ENCODE measurements at places on chromosomes 2 and 18. TPM values are rescaled to one million over a fixed set of nuclear protein-coding genes. Genes with fewer than 3 reads are reported as not detected.

The CIDEA gene
- total RNA-seq: not detected

- no peak for DNase-seq
These were observed 78.6 kb downstream of the ASB1 start for GRCh38 chr2:238505119-238505891.

The TLX2 gene
- total RNA-seq: not detected

GRCh38 chr2:20693317-20693716 lies 26.4 kb downstream of the GDF7 start:
- DNase-seq: no peak

GRCh38 chr18:74264303-74265020 lies 27.3 kb downstream of the CYB5A start:
- no peak for DNase-seq

- no peak for DNase-seq
These were observed 211.8 kb downstream of the FAM210A start for GRCh38 chr18:13514558-13514957.

- peak; percentile 44 for DNase-seq
These were observed 157 bp downstream of the PTGR3 start for GRCh38 chr18:75208836-75209128.

- DNase-seq: no peak
These were observed 5.0 kb downstream of the SPIRE1 start for GRCh38 chr18:12652861-12653401.

The TCF7L1 gene
- total RNA-seq: 0.35 TPM

The REG3G gene
- not detected for total RNA-seq

DNA sequence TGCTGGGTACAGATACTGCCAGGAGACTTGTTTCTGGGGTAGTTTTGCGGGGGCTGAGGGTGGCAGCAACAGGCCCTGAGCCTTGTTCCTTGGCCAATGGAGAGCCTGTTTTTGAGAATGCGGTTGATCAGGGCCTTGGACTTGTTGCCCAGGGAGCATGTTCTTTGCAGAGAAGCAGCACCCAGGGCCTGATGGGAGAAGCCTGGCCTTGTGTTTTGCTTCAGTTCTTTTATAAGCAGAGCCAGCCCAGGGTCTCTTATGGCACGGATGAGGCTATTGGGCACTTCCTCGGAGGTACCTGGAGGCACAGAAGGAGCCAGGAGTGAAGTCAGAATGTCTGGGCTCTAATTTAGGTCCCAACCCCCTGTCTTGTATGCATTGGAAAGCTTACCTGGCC lies 85.1 kb upstream of the MCFD2 start:
- DNase-seq: no peak

- no peak for DNase-seq
These were observed 559.9 kb upstream of the MEX3C start for GRCh38 chr18:51757255-51757924.

DNA sequence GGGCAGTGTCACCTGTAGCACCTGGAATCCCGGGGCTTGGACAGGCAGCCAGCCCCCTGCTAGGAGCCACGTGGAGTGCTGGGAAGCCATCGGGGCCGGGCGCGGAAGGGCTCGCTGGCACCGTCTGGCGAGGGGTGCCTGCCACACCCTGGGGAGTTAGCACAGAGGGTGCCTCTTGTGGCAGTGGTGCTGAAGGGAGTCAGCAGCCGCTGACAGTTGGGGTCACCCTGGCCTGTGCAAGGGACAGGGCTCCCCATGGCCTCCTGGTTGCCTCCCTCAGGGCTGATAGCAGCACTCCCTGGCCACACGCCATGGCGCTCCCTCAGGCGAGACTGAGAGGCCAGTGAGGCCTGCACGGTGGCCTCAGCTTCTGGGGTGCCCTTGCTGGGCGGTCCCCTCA lies 13.9 kb upstream of the D2HGDH start:
- DNase-seq: no peak

DNA sequence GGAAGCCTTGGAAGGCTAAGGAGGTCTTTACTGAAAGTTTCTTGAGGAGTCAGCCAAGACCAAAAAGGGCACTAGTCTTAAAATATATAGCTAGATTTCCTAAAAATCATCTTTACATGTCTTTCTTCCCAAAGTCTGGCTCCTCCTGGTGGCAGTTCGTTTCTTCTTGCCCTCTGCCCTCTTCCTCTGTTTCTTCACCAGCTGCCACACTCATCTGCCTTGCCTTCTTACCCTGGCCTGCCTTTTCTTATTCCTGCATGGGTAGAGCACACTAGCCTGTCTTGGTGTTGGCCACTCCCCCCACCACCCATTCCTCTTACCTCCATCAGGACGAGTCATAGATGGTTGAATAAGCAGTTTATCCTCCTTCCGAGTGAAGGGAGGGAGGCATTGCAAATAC lies 129.8 kb downstream of the RAPGEF4 start:
- DNase-seq: no peak

GRCh38 chr2:1563943-1564891 lies 151.0 kb downstream of the TPO start:
- DNase-seq: no peak

GRCh38 chr2:214310319-214310718 lies 100.5 kb upstream of the VWC2L start:
- DNase-seq: no peak

DNA sequence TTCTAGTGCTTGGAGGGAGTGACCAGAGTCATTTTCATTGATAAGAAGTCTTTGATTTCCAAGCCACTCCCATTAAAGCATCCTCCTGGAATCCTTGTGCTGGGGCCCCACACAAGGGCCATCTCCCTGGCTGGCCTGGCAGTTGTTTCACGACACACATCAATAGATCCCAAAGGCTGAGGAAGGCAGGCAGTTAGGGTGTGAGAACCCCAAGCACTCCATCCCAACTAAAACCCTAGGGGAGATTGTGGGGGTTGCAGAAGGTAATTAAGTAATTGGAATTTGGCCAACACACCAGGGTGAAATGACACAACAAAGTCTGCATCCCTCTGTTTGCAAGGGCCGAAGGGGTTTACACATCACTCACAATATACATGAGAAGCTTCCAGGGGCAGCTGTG lies 578.1 kb upstream of the SYT4 start:
- no peak for DNase-seq

The FBXO15 gene
- not detected for total RNA-seq

- DNase-seq: no peak
These were observed 28.5 kb downstream of the OTOF start for GRCh38 chr2:26449278-26450030.

DNA sequence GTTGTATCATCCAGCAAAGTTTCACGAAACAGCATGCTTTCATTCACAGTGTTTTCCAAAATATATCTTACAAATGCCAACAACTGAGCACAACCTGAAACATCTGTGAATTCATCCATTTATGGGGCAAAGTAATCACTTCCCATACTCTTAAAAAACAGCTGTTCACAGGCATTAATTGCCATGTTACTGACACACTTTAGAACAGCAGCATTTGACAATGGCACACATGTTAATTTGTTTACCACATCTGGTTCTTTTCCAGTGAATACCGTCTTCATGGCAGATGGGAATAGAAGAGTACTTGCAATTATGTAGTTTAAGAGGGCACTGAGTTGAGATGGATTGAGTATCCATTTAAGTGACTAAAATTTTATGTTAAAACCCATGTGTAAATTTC lies 347.4 kb upstream of the LRP1B start:
- no peak for DNase-seq

GRCh38 chr2:47735136-47735869 lies 47.6 kb upstream of the MSH6 start:
- DNase-seq: no peak

DNA sequence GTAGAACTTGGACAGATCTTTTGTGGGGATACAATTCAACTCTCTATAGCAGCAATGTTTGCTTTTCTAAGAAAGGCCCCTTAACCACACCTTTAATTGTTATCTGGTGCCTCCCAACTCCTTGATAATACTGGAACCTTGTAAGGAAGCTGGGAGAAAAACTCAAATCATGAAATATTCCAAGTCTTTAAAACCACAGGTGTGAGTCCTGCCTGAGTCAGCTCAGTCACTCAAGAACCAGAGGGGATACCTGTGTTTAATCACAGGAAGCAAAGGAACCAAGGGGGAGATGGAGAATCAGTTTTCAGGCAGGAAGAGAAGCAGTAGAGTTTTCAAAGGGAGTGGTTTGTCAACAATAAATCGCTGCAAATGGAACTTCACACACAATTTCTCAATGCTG lies 159.9 kb downstream of the LAMA3 start:
- no peak for DNase-seq

DNA sequence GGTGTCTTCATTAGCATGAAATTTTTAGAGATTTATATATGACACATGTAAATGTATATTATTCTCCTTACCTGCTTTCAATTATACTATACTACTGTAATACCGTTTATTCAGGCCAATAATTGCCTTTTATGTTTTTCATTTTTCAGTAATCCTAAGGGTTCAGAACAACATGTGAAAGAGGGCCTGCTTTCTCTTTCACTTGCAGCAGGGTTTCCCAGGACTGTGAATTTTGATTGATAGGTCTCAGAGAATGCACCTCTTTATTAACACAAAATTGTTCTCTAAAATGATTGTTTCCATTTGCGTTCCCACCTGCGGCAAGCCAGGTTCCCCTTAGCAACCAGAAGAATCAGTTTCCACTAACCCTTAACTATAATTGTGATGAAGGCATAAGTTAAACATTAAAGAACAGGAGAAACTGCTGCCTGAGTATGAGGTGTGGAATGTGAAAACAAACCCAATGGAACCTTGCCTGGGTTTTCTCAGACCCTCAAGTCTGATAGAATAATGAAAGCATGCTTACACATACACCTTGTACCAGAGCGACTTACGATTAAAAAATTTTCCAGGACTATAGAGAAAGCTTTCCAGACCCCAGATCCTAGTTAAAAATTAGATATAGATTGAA lies 1591.2 kb upstream of the LRRTM1 start:
- DNase-seq: no peak

The GPR35 gene
- total RNA-seq: 341 TPM

DNA sequence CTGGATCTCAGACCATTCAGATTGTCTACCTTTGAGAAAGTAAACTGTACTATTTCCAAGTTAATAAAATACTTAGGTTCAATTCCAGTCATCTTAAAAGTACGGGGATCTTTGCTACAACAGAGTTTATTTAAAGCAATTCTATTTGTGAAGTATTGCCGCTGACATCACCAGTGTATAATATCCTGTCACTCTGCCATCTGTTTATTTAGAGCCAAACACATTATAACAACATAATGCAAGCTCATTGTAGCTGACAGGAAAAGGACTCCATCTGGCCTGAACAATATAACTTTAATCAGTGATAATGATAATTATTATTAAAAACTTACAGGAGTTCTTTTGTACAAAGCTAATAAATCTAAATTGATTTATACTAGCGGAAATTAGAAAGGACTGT lies 786.8 kb downstream of the ERBB4 start:
- no peak for DNase-seq

DNA sequence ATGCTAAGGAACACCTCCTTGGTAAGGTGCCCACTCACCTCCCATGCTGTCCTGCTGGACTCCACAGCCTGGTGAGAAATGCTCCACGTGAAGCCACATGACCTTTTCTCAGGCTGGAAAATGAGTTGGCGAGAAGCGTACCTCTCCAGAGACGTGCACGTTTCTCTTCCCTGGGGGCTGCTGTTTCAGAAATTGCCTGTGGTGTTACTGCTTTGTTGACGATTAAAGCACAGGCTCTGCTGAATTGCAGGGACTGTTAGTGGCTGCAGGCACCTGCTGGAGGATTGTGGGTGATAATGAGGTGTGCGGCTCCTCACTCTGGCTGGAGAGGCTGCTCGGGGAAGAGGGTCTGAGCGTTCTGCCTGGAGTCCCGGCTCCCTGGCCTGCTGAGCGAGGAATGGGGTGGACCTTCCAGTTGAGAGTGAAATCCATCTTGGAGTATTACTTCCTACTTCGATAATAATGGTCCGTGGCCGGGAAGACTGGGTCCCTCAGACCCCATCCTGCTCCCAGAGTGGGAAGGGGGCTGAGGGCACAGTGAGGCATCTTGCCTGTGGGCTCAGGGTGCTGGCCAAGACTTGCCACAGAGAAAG lies 199.3 kb upstream of the HDAC4 start:
- DNase-seq: no peak

- peak; percentile 83 for DNase-seq
These were observed 1.7 kb upstream of the PER2 start for GRCh38 chr2:238290091-238290509.

The XIRP2 gene
- not detected for total RNA-seq
